ENCODE measurements at places on chromosomes 7 and 10.

- no peak for DNase-seq
Observed at GRCh38 chr10:17989908-17990767, 38.4 kb downstream of the SLC39A12 start.

DNA sequence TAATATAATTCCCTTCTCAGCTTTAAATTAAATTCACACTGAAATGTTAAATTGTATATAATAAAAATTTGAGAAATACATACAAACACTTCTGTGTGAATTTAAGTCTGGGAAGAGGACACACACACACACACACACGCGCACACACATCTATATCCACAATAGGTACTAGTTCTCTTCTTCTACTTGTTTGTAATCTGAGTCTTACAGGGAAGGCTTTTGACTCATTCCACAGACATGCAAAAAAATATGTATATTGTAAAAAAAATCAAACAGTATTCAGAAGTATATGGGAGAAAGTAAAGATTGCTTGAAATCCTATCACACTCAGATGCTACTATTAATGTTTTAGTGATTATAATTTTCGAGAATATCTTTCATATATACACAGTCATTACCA is 276.2 kb downstream of the MDFIC start:
- DNase-seq: no peak

GRCh38 chr10:119680650-119681081 is 29.5 kb downstream of the BAG3 start:
- no peak for DNase-seq

DNA sequence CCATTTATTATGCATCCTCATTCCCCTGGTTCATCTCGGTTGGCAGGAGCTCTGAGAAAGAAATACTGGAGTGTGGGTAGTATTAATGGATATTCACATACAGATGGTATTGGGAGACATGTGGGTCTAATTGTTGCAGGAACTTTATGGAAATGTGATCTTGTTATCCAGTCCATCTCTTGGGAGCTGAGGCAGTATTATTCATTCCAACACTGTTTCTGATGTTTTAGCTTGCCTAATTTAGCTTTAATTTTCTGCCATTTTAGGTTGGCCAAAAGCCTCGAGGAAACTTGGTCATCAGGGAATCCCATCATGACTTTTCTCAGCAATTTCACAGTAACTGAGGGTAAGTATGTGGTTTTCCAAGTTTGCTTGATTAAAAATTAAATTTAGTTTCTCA is 125.7 kb downstream of the ABCA13 start:
- no peak for DNase-seq

- DNase-seq: no peak
Observed at GRCh38 chr7:16773326-16773725, 19.8 kb downstream of the TSPAN13 start.

GRCh38 chr7:66306243-66306642 is 101.1 kb downstream of the TPST1 start:
- no peak for DNase-seq

DNA sequence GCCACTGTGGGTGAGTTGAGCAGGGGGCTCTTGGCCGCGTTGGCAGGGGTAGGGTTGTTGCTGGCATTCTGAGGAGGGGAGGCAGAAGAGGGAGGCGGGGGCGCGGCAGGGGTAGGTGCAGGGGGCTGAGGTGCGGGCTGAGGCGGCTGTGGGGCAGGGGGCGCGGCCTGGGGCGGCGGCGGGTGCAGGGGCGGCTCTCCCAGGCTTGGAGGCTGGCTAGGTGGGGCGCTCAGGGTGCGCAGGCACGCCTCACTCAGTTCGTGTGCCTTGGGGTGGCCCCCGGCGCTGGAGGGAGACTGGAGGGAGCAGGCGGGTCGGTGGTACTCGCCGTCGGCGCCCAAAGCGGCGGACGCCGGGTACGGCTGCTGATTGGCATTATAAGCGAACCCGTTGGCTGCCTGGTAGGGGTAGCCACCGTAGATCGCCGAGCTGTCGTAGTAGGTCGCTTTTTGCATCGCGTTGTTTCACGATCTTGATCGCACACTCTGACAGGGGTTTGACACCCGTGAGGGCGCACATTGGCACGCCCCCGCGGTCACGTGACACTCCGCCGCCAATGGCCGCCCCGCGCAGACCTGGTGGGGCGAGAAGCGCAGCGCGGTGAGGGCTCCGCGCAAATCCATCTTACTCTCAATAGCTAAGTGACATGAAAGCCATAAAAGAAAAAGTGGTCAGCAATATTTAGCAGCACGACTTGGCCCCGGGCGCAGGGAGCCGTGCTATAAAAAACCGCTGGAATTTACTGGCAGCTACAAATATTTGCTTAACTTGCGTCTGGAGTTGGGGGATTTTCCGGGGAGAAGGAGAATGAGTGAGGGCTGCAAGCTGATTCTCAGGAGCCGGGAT is 7.9 kb upstream of the HOXA2 start:
- no peak for DNase-seq
